ENCODE measurements at places on chromosomes 1 and 21.

DNA sequence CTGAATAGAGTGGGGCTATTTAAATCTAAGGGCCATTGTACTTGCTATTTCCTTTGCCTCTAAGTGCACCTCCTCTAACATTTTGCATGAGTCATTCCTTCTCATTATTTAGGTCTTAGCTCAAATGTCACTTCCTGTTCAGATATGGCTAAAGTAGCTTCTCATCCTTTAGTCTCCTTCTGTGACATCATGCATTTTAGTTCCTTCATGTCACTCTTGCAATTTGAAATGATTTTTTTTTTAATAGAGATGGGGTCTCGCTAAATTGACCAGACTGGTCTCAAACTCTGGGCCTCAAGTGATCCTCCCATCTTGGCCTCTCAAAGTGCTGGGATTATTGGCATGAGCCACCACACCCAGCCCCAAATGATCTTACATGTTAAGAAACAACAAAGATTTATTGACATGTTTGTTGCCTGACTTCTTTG, 6.6 kb downstream of the TBX19 start:
- peak; percentile 44 for DNase-seq

DNA sequence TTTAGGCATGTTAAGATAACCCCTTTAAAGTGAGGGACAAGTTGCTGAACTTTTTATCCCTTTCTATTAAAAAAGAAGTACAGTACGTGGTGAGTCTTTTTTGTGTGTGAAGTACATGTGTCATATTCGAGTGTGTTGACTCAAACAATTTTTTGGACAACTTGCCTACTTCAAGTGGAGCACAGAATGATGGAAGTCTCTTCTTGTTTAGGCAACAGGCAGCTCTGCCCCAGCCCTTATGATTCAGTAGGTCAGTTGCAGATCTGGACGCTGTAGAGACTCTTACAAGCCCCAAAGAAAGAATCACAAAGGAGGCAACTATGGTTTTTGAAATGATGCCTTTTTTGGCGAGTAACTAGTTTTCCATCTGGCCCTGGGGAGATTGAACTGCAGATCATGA, 14.4 kb upstream of the ZFP69B start:
- DNase-seq: no peak

DNA sequence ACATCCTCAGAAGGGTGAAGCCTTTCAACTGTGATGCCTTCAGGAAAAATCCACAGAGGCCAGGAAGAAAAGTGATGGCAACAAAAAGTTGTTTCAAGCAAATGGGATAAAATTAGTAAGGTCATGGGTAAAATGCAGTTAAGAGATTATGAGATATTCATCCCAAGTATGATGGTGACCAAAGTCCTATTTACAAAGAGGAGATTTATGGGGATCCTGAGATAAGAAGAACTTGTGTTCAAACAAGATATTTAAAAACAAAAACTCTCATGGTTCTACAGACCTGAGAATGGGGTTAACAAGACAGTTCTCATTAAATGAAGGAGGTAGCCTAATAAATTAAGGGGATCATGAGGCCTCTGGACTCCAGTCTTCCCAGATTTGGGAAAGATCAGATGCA, 184.4 kb downstream of the FCRL5 start:
- DNase-seq: no peak

DNA sequence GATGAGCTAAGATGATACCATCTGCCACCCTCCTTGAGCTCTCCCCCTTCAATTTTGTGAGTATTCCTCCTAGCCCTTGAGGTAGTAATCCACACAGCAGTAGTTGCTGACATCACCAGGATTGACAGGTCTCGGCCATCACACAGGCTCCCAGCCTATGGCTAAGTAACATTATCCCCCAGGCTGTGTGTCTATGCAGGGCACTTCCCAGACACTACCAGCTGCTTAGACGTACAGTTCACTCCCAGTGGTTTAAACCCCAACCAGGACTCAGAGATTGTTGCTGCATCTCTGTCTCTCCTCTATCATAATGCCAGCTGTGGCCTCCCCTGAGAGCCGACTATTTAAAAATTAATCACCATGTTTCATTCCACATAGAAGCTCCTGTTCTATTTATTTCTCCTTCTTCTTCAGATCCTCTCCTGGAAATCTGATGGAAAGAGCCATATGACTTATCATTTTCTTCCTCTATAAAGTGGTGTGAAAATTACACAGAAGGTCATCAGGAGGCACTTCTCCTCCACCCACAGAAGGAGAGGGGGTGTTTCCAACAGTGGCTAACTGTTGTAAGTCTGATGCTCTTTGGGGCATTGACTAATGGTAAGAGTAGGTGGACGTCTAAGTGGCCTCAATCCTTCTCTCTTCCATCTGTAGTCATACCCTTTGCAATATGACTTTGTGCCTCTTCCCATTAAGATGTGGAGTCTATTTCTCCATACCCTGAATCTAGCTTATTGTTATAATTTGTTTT, 396.3 kb downstream of the SETD4 start:
- DNase-seq: no peak

GRCh38 chr1:90154711-90155110, 159.8 kb downstream of the ZNF326 start:
- no peak for DNase-seq

DNA sequence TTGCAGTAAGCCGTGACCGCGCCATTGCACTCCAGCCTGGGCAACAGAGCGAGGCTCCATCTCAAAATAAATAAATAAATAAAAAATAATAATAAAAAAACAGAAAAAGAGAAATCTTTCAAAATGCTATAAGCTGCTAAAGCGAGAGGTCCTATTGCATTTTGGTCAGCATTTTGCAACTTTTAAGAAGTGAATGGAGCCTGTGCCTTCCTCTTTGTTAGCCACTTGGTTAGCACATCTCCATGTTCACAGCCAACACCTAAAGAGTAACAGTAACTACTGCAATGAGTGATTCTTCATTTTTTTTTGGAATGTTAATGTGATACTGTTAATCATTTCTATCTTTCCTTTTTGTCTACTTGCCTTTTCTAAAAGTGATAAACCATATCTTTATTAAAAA, 80.6 kb downstream of the ERG start:
- DNase-seq: no peak

- no peak for DNase-seq
These were observed 222.8 kb downstream of the TPR start for GRCh38 chr1:186152227-186152619.

DNA sequence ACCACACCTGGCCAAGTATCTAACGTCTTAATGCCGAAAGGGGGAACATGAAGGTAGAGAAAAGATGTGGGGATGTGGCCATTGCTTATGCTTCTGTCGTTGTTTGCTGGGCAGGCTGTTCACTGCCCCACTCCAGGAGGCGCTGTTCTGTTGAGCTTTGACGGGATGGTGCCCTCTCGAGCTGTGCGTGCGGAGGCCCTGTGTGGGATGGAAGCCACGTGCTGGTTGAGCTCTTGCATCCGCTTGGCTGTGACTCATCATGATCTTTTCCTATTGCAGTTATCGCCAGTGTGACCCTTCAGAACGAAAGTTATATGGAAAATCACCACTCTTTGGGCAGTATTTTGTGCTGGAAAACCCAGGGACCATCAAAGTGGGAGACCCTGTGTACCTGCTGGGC, 26.3 kb downstream of the MTARC1 start:
- no peak for DNase-seq

DNA sequence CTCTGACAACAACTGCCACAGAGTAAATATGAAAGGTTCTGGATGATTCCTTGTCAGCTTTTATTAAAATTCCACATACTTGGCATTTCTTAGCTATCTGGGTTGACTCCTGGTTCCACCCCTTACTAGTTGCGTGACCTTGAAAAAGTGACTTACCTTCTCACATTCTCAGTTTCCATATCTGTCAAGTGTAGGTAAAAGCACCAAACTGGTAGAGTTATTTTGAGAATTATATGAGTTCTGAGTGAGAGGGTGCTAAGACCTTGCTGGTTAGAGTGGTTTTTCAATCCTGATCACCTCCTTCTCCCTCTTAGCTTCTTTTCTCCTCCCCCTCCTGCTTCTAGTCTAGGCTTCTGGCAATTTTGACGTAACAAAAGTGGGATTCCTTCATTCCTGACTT, 83.4 kb upstream of the ABCD3 start:
- DNase-seq: no peak

GRCh38 chr1:98110674-98111073, 189.8 kb upstream of the DPYD start:
- DNase-seq: no peak

DNA sequence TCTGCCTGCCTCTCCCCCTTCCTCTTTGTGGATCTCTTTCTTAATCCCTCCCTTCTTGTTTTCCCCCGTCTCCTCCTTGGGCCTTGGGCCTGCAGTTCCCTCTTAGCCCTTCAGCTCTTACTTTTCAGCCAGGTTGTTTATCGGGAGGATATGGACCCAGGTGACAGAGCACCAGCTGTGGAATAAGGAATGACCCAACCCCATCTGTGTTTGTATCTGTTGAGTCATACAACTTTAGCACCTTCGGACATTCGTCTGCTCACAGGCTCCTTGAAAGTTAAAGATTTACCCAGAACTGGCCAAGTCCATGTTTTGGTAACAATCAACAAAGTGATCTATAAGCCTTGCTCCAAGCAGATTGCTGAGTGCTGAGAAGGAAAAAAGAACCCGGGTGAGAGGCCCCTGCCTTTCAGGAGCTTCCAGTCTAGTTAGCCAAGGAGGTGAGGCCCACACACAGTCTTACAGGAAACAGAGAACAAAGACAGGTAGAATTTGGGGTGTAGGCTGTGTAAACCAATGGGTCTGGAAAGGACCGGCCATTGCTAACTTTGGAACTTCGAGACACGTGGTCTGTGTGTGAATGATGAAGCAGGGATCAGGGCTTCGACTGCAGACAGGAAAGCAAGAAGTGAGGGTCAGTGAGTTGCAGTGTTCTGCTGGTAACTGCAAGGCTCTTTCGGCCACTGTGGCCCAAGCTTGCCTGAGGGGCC, 66.7 kb upstream of the F3 start:
- no peak for DNase-seq

DNA sequence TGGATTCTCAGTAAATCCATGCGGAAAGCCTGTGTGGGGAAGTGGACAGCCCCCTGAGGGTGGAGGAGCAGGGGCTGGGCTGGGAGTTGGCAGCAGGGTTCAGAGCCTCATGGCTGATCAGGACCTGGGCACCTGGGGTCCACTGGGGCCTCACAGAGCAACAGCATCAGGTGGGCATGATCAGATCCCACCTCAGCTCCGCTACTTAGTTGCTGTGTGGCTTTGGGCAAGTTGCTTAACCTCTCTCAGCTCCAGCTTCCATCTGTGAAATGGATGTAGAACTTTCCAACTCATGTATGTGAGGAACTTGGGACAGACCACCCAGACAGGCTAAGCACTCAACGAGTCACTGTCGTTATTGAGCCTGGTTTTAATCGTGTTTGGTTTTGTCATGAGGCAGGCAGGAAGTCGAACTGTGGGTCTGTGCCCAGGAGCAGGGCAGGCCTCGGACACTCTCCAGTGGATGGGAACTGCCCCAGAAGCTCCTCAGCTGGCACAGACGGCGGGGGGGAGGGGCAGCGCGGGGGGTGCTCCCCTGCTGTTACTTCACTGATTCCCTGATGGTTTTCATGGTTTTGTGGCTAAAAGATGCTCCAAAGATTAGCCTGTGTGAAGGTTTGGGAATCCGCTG, 155.8 kb upstream of the TMEM51 start:
- no peak for DNase-seq

DNA sequence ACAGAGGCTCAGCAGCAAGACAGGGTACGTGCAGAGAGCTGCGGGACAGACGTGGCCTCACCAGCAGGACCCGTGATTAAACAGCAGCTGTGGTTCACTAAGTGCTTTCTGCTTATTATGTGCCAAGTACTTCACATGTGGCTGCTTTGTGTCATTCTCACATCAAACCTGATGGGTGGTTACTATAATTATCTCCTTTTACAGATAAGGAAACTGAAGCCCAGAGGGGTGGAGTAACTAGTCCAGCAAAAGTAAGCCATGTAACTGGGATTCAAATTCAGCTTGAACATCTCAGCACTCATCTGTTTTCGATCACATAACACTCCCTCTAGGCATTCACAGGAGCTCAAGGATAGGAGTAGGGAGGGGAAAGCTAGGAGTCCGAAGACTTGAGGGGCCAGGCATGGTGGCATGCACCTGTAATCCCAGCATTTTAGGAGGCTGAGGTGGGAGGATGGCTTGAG, 50.8 kb upstream of the CLIC4 start:
- DNase-seq: no peak

GRCh38 chr1:237705462-237705861, 185.3 kb downstream of the ZP4 start:
- no peak for DNase-seq
